ENCODE measurements at places on chromosomes 6 and 20.
A peak's percentile ranks its signal among the peaks of the same experiment; 100 is the strongest.

DNA sequence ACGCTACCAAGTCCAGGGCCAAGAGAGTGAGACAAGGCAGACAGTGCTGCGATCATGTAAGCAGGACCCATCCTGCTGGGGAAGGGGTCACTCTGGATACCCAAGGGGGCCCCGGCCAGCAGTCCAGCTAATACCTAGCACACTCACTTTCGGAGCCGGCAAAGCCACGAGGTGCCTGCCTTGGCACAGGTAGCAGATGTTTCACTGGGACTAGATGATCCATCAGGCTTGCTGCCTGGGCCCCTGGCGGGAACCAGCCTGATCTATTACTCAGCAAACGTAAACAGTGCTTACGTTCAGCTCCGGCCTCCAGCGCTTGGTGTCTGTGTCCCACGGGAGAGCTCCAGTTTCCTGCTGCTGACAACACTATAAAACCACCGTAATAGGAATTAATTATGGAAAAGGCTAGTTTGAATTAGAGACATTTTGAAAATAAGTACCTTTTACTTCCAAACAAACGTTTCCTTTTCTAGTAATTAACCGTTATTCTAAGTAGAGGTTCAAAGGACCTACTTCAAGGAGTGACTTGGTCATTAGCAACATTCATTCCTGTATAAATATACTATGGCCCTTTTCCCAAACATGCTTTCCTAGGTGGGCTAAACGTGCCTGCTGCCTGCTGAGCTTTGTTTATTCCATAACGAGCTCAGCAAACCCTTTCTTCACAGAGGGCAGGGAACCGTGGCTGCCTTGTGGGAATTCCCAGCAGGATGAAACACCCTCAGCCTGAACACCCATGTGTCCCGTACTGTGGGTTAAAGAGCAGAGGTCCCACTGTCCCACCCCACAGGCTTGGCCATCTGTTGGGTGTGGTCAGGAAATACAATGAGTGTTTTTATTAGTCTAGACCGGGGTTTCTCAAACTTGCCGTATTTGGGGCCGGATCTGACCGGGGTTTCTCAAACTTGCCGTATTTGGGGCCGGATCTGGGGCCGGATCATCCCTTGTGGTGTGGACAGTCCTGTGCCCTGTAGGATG, 18.4 kb downstream of the SLC22A23 start:
- no peak for DNase-seq

DNA sequence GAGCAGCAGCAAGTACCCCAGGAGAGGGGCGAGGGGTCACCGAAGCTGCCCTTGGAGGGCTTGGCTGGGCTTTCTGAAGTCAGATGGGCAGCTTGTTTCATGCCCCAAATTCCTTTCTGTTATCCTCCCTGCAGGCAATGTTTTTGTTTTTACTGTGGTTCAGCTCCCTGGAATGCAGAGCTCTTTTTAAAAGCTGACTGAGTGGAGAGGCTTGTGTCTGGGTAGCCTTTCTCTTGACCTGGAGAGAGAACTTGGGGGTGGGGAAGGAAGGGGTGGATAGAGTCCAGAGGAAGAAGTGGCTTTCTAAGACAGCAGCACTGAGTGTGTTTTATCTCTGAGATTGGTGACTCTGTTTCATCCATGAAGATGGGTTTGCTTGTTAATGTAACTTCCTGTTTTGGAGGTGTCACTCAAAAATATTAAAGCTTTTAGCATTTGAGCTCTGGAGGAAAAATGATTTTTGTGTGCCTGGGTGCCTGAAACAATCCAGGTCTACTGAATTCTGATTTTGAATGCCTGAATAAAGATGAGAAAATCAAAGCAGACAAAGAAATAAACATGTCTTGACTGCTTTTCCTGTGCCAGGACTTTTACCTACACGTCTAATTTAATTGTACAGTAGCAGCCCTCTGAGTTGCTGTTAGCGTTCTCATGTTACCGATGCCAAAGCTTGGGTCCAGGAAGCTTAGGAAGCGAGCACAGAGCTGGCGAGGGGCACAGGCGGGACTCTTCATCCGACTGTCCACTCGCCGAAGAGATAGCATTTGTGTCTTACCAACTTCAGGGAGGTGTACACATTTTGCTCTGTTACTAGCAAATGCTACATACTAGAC, 78.2 kb upstream of the EEF1E1 start:
- DNase-seq = no peak

DNA sequence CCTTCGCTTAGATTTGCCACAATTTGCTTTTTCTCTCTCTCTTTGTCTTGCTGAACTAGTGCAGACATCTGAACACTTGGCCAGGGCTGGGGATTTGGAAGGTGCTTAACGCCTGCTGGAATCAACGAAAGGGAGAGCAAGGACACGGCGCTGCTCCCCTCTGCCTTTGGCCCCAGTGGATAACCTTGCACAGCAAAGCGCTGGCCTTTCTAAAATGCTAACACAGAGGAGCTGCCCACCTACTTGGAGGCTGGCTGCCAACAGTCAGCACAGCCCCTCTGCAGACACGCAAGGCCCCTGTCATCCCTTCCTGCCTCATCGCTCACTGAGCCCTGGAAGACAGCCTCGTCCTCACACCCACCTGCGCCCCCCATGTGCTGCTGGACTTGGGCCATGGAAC, 37.5 kb downstream of the C20orf203 start:
- DNase-seq = no peak

GRCh38 chr20:13936781-13937576, 53.4 kb downstream of the SEL1L2 start:
- DNase-seq = no peak

- peak; percentile 19 for DNase-seq
Measured at GRCh38 chr6:134177236-134177635, 124.8 kb upstream of the SLC2A12 start.

DNA sequence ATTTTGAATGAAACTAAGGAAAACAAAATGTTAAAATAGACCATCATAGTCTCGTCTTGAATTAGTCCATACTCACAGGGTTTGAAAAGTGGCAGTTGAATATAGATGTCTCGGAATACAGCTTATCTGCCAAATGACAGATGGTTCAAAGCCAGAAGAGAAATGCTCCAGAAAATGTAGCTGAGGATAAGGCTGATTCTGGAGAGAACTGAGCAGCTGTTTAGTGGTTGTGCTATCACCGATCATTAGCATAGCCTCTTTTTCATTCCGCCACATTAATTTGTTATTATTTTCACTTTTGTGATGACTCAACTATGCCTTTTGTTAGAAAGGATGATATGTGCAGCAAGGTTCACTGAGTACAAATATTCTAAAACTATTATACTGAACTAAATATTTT, 390.2 kb upstream of the MAN1A1 start:
- no peak for DNase-seq

GRCh38 chr6:157273756-157274470, 49.4 kb downstream of the TMEM242 start:
- peak; percentile 38 for DNase-seq

DNA sequence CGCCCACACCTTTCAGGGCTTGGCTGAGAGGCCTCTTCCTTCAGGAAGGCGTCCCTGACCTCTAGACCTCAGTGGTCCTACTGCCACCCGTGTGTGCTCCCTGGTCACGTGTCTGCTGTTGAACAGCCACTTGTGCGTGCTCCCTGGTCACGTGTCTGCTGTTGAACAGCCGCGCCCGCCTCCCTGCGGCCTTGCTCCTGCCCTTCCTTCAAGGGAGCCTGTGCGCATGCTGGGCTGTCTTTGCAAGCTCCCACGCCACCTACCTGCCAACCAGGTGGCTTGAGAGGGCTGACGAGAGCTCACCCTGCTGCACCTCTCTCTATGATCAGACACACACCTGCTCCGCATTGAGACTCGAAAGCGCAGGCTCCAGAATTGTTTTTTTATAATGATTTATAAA, 179.3 kb downstream of the BMP7 start:
- DNase-seq = no peak

GRCh38 chr20:59810449-59811187, 122.8 kb downstream of the SYCP2 start:
- no peak for DNase-seq

GRCh38 chr6:163457637-163458561, 43.4 kb downstream of the QKI start:
- peak; percentile 81 for DNase-seq

DNA sequence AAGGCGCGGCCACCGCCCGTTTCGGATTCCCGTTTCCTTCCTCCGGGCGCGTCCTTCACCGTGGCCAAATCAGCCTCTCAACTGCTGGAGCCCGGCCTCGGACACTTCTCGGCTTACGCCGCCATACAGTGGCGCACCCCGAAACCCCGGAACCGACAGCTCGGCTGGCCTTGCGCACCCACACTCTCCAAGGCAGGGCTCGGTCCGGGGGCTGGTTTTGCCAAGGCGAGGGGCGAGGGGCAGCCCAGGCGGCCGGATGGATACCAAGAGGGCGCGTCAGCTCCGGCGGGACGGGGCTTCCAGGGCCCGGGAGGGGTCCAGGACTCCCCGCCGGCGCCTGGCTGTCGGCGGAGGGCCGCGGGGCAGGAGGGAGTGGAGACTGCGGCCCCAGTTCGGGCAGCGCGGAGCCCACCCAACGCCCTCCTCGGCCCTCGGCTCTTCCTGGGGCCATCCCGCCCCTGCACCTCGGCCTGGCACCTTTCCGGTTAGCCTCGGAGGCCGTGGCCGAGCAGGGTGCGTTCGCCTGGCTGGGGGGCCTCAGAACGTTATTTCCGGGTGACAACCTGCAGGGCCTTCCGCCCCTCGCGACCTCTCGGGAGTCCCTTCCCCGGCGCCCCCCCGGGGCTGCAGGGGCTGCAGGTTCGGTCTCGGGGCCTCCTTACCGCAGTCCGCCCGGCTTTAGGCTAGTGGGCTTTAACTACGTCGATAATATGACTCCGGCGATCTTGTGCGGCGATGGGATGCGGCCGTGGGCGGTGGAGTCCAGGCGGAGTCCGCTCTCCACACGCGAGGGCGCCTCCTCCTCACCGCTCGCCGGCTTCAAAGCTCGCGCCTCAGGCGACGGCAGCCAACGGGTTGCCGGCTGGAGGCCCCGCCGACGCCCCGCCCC, 697 bp upstream of the CEP43 start:
- DNase-seq = peak; percentile 1

Data from suppressor macrophage treated with lipopolysaccharide for 4 hours (primary cell).